ENCODE measurements at places on chromosomes 3 and 15.

DNA sequence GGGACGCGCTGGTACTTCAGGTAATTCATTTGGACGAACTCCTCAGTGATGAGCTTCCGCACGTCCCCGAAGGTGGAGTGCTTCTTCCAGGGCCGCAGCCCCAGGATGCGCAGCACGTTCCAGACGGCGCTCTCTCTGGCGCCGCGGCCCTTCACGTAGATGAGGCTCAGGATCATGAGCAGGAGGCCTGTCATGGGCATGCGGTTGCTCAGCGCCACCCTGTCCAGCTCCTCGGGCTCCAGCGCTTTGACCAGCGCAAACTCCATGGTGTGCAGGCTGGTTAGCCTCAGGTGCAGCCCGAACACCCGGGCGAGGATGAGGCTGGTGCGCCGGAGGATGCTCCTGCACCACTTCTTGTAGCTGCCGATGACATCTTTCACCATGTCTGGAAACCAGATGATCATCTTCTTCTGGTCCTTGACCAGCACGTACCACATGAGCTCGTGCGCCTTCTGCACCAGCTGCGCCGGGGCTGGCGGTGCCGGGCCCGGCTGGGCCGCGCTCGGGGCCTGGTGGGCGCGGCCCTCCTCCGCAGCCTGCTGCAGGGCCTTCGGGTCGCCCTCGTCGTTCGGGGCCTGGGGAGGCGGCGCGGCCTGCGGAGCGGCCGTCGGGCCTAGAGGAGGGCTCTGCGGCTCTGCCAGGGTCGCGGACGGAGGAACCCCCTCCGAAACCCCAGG lies 501 bp downstream of the NDN start:
- DNase-seq: no peak

DNA sequence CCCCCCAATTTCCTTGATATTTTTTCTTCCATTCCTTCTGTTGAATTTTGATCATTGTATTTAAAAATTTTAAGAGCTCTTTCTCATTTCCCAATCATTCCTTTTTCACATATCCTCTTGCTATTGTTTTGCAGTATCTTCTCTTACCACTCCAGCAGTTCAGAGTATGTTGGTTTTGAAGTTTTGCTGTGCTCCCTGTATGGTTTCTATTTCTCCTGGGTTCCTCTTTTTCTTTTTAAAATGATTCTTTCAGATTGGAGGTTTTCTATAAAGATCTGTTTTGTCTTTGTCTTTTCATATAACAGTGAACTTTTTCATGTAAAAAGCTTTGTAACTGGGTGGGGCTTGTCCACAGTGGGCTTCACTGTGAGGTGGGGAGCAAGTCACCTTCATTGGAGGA lies 12.8 kb downstream of the USP3 start:
- no peak for DNase-seq

DNA sequence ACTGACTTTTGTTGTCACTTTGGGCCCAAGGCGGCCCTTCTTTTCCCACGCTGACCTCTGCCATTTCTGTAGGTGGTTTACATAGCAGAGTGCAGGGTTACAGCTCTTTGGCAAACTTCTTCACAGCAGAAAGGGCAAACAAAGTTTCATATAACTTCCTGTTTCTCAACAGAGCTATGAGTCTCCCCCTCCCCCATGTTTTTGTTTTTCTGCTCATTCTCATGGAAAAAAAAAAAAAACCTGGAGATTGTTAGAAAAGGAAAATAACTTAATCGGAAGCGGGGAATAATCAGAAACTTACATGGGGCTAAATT lies 342.0 kb upstream of the NR2F2 start:
- DNase-seq: no peak

DNA sequence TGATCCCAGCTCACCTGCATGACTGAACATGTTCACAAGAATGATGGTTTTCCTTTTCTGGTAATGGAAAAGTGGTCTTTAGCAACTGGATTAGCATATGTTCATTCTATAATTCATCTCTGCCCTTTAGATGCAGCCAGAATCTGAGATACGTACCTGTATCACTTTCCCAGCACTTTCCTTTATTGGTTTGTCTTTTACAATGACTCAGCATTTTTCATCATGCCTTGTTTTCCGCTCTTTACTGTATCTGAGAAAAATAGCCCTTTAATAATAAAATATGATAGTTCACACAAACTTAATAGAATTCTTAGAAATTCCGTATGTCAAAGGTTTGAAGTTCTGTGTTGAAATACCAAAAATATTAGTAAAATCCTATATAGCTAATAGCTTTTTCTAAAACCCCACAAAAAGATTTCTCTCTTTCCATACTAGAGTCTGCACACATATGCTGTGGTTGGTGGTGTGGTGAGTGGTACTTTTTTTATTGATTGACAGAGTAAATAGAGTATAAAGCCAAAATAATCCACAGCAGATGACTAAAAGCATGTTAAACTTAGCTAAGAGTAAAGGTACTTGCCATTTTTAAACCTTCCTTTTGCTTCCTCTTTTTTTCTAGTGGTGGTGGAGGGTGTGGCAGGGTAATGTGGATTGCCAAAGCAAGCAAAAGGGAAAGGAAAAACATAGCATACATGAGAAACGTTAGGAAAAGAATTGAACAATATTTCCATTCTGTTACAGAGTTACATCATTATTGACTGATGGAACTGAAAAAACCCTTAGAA lies 328.9 kb upstream of the RBMS3 start:
- DNase-seq: no peak

DNA sequence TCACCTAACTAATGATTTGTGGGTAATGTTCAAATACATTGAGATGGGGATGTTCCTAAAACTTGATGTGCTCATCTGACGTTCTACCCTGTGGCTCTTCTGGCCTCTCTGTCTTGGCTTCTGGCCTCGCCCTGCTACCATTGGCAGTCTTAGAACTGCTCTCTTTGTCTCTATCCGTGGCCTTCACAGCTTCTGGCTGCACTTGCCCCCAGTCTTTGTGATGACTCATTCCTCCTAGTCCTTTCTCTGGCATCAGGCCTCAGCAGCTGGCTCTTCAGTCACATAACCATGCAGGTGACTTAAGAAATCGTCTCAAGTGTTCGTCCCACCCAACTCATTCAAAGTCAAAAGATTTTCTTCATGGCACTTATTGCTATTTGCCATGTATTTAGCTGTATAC lies 188.1 kb downstream of the BBX start:
- DNase-seq: no peak

- DNase-seq: no peak
Observed at GRCh38 chr15:97096303-97096835, 765.9 kb downstream of the NR2F2 start.

- no peak for DNase-seq
Observed at GRCh38 chr3:7204848-7205156, 343.9 kb downstream of the GRM7 start.

DNA sequence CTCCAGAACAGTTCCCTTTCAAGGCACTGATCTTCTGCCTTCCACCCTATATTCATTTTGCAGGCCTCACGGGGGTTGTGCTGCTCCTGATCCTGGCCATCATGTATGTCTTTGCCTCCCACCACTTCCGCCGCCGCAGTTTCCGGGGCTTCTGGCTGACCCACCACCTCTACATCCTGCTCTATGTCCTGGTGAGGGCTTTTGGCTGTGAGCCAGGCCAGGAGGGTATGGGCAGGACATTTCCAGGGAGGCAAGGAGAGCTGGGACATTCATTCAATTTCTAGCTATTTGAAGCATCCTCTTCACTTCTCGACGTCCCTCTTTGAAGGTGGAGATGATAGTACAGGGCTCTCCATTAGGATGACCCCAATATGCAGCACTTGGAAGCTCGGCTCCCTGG lies 25.9 kb downstream of the DUOX1 start:
- DNase-seq: no peak

DNA sequence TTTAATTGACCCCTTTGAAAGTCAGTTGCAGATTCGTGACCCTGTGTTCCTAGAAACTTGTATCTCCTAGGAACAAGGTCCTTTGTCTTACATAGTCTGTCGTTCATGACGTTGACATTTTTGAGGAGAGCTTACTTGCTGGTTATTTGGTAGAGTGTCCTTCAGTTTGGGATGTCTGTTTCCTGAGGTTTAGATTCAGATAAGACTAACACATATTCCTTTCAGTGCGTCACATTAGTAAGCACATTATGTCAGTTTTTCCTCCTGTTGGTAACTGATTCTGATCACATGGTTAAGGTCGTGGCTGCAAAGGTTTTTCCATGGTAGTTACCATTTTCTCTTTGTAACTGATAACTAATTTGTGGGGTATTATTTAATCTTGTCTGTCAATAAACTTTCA lies 80.8 kb downstream of the PCCB start:
- no peak for DNase-seq

Measured in HFF-Myc (cell line).